ENCODE measurements at places on chromosomes 16 and 17.
A peak's percentile ranks its signal among the peaks of the same experiment; 100 is the strongest.

GRCh38 chr17:19610311-19610710 is 38.2 kb upstream of the ALDH3A2 start:
- no peak for DNase-seq

- peak; percentile 81 for DNase-seq
These were observed 47.7 kb upstream of the TNRC6A start for GRCh38 chr16:24681793-24682192.

DNA sequence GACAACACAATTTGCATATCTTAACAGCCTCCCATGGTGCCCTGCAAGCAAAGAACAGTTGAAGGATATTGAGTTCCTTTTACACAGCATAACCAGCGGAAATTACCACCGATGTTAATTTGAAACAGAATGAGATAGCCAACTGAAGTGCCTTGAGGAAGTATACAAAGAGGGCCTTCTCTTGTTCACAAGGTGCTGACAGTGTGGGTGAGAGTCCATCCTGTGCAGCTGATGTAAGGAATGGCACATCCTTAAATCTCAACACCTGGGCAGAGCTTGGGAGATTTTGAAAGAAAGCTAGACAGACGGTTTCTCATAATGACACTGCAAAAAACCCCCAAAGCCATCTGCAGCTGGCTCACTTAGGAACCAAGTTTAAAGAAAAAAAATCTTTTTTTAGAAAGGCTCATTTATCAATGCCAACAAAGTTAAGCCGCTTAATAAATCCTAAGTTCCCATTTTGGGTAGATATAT is 818.6 kb downstream of the KCNJ2 start:
- DNase-seq: no peak

- no peak for DNase-seq
These were observed 11.5 kb downstream of the KCNJ12 start for GRCh38 chr17:21387616-21388015.

- no peak for DNase-seq
These were observed 100.3 kb downstream of the NPIPB11 start for GRCh38 chr16:29306201-29306600.

GRCh38 chr17:77577491-77577890 is 381.0 kb upstream of the TNRC6C start:
- no peak for DNase-seq

Measured in amniotic epithelial cell (primary cell).